ENCODE measurements at places on chromosomes 1 and 21.

- DNase-seq = no peak
These were observed 103.4 kb upstream of the ADAR start for GRCh38 chr1:154711416-154711815.

- no peak for DNase-seq
These were observed 44.6 kb upstream of the GREM2 start for GRCh38 chr1:240656531-240656930.

- DNase-seq = no peak
These were observed 1.4 kb downstream of the PMF1 start for GRCh38 chr1:156214024-156214748.

DNA sequence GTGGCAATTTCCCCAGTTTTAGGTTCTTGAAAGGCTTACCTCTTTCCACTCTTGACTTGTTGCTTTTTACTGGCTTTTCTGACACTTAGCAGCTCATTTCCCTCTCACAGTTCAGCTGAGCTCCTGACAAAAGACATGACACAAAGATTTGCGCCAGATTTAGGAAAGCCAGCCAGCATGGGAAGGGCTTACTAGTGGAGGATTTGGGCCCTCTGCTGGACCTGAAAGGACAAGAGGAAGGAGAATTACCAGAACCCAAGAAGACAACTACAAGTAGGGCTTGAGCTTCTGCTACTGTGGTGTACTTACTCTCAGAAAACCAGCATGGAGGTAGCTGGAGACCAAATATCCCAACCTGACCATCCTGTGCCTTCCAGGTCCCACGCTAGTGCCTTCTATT lies 784.5 kb downstream of the BRINP3 start:
- no peak for DNase-seq

DNA sequence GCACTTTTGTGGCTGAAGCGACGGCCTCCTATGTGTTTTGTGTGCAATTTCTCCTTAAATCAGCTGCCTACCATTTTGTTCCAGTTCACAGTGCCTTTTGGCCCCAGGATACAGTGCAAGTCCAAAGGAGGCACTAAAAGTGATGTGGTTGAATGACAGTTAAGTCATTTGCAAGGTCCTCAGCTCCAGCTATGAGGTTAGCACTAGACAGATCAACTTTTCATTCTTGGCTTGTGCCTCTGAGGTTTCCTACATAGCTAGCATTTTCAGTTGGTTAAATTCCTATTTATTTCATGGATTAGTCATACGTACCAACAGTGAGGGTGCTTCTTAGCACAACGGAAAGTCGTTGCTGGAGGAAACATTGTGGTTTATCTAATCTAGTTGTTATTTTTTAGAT lies 59.3 kb upstream of the NTPCR start:
- peak; percentile 29 for DNase-seq

GRCh38 chr1:100516857-100517256 lies 21.1 kb upstream of the GPR88 start:
- DNase-seq = no peak

- DNase-seq = no peak
These were observed 175.6 kb downstream of the FCRL5 start for GRCh38 chr1:157376681-157377080.

Measured in skeletal muscle cell (primary cell).